NCI-H526 (cell line): ENCODE measurements at places on chromosomes 6 and 20.

DNA sequence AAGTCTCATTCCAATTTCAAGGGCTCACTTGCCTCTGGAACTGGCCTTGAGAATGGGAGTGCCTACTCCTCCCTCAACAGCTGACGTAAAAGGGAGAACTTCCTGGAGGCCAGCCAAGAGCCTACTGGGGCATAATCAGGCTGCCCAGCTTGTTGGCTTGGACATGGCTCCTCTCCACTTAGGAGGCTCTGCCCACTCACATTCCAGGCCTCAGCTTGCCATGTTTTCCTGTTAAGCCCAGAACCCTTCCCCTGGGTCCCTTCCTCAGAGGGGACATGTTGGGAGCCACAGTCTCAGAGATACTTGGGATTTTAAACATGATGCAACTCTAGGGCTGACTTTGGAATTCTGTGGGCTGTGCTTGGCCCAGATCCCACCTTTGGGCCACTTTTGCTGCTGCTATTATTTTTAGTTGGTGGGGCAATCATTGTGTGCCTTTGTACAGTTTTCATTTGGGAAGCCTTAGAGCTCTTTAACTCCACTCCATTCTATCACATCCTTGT lies 31.5 kb upstream of the ADTRP start:
- DNase-seq = no peak

- no peak for DNase-seq
Measured at GRCh38 chr20:33125983-33126382, 42.0 kb upstream of the BPIFA2 start.

DNA sequence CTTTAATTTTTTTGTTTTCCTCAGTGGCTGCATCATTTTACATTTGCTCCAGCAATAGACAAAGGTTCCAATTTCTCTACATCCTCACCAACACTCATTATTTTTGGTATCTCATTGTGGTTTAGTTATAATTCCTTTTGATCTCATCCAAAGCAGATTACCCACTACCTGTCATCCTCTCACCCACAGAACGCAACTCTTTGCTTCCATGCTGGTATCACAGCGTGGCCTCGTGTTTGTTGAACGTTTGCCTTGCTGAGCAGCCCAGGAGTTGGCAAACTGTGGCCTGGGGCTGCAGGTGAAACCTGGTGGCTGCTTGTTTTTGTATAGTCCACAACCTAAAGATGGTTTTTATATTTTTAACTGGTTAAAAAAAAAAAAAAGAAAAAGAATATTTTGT lies 181.9 kb downstream of the BCAS1 start:
- no peak for DNase-seq

GRCh38 chr20:49147296-49147695 lies 40.8 kb downstream of the STAU1 start:
- no peak for DNase-seq

- no peak for DNase-seq
Measured at GRCh38 chr20:17972121-17972520, 3.3 kb downstream of the MGME1 start.
